NCI-H1417 treated with DMSO at 0.1 percent for 48 hours (cell line): ENCODE measurements at places on chromosomes 12 and 14.

- no peak for DNase-seq
Observed at GRCh38 chr12:2893007-2893406, 2.3 kb downstream of the TULP3 start.

DNA sequence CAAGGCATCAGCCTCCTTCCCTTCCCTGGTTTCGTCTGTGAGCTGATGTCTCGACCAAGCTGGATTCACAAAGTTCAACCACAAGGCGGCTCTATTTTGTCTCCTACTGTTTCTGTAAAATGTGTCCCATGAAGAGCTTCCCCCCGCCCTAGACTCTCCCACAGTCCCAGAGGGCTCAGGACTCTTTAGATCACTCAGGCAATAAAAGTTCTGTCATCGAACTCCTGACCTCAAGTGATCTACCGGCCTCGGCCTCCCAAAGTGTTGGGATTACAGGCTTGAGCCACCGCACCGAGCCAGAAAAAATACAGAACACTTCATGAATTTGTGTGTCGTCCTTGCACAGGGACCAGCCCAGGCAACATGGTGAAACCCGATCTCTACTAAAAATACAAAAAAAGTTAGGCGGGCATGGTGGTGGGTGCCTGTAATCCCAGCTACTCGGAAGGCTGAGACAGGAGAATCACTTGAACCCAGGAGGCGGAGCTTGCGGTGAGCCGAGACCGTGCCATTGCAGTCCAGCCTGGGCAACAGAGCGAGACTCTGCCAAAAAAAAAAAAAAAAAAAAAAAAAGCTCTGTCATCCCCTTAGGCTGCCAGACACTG, 149.4 kb downstream of the BCL11B start:
- DNase-seq = no peak

GRCh38 chr12:32036477-32037263, 70.0 kb upstream of the BICD1 start:
- no peak for DNase-seq

DNA sequence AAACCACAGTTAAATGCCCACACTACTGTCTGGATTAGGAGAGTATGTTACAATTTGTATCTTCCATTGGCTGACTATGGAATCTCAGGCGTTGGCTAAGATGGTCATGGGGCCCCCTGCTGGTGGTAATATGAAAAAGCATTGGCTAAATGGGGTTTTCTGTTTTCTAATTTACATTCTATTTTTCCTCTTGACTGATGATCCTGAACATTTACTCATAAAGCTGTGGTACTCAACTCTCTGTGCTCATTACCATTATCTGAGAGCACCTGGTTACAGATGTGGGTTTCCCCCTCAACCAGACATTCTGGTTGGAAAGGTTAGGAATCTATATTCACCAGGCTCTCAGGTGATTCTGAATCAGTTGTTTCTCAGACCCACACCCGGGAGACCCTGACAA, 64.8 kb downstream of the WSCD2 start:
- no peak for DNase-seq
